ENCODE measurements at places on chromosomes 3 and 15. TPM values are rescaled to one million over a fixed set of nuclear protein-coding genes. Genes with fewer than 3 reads are reported as not detected.

DNA sequence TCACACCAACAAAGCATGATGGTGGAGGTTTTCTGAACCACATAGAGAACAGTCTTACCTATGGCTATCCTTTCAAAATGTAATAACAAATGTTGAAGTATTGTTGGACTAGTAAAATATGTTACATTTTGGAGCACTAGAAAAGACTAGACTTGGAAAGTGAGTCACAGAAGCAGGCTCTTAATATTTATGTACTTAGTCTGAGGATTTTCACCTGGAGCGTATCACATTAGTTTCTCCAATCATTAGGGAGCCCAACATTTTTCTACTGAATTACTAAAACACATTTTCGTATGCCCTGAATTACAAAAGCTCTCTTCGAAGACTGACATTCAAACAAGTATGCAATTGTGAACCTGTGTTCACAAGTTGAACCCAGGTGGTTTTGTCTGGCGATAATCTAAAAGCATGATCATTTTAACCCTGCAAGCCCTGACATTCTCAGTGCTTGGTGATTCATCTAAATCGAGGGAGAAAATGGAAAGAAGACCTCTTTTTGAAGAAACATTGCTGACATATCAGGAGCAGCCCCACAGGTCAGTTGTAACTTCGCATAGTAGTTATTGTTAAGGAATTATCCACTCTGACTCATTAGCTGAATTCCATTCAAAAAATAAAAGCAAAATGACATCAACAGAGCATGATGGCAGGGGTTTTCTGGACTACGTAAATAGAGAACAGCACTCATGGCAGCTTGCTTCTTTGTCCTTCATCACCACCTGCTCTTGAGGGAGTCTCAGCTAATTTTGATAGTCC, 679.8 kb upstream of the NECTIN3 start:
- peak; percentile 16 for DNase-seq

- DNase-seq: no peak
These were observed 8.6 kb downstream of the SEMA6D start for GRCh38 chr15:47725906-47726305.

- DNase-seq: no peak
These were observed 2.4 kb downstream of the CIB1 start for GRCh38 chr15:90231028-90232017.

DNA sequence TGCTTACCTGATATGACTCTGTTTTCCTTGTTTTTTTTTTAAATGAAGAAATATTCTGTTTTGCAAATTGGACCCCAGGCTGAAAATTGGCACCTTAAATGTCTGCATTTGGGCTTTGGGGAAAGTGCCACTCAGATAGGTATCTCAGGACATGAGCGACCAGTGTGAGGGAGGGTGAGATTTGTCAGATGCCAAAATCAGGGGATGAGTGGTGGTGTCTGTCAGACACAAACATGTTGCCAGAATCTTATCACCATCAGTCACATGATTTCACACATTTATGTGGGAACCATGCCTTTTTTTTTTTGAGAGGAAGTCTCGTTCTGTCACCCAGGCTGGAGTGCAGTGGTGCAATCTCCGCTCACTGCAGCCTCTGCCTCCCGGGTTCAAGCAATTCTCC, 75.6 kb upstream of the OSBPL11 start:
- DNase-seq: no peak

DNA sequence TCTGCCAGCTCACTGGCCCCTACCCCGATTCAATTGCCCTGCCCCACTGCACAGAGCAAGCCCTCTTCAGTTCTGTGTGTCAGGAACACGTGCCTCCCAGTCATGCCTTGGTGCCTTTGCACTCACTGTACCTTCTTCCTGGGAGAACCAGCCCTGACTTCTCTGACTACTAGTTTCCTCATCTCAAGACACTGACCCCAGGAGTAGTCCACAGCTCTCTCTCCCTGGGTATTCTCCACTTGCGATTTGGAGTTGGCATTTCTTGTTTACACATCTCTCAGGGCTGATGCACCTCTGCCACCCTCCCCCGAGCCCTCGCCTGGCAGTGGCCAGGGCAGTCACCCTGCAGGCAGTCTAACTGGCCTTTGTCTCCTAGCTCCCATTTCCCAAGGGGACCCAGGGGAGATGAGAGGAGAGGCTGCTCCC, 5.7 kb downstream of the CISH start:
- DNase-seq: no peak

DNA sequence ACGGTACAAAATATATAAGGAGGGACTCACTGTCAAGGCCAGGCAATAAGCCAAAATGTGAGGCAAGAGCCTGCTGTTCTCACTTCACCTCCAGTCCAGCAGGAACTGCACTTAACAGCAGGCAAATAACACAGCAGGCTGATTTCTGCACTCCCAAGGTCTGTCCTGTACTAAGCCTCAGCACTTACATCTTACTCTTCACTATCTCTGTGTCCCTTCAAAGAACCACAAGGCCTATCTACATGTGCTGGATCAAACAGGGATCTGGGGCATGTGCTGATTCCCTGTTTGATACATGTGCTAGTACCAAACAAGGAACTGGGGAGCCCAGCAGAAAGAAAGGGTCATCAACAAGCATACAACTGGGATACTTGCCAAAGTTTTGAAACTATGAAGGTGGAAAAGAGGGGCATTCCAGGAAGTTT, 22.2 kb downstream of the UACA start:
- peak; percentile 93 for DNase-seq

DNA sequence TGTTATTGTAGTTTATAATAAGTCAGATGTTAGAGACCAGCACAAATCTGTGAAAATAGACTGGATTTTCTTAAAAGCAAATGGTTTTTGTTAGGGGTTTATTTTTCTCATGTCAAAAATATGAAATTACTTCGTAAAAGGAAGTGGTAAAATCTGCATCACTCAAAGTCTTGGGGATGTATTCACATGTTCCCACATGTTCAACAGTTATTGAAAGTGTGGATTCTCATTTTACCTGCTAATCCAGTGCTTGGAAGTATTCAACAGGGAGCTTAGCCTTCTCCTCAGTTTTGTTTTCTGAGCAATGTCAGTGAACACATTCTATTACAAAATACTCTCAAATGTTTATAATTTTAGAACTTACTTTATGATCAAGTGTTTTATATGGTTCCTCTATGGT, 352.0 kb downstream of the SOX2 start:
- DNase-seq: no peak

DNA sequence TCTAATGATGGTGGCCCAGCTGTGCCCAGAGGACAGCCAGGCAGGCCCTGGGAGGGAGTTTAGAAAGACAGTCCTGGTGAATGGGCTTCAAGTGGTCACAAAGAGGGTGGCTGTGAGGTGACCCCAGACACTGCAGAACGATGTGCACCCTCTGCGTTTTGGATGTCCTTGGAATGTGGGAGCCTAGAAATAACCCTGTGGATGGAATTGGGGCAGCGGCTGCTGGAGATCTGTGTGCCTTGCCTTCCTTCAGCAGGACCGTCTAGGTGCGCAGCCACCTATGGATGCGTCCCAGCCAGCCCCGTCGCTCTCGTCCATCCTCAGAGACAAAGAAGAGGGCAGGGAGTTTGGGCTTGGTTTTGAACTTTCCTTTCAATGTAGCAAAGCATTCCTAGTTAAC, 46.5 kb downstream of the KLHL25 start:
- DNase-seq: no peak

GRCh38 chr3:123349201-123349535, 99.7 kb downstream of the ADCY5 start:
- DNase-seq: no peak

DNA sequence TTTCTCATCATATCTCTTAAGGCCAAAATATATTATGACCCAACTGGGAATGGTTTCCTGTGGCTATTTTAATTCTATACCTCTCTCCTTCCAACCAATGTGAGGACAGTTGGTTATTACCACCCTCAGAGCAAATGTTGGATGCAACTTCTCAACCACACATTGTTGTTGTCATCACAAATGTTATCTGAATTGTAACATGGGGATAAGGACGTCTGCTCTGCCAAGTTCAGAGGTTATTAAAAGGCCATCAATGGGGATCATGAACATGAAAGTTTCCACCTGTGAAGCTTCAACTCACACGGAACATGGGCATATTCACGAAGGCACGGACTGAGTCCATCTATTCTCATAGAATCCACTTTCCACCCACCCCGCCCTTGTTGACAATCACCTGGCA, 46.8 kb downstream of the MB21D2 start:
- DNase-seq: no peak

DNA sequence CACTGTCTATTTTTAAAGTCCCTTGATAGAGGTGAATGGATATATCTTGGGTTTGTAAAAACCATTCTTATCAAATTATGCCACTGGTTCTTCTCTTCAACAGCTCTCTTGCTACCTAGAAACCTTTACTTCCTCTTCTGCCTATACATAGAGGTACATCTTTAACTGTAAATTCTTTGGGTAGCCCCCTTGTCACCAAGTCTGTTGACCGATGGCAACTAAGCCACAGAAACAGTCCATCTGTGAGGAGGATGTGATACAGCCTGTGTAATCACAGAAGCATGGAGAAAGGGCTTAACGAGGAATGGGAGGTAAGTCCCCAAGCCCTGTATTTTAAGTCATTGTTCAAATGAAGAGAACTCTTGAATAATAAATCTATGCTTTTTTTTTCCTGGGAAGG, 246.5 kb upstream of the MDFIC2 start:
- no peak for DNase-seq

DNA sequence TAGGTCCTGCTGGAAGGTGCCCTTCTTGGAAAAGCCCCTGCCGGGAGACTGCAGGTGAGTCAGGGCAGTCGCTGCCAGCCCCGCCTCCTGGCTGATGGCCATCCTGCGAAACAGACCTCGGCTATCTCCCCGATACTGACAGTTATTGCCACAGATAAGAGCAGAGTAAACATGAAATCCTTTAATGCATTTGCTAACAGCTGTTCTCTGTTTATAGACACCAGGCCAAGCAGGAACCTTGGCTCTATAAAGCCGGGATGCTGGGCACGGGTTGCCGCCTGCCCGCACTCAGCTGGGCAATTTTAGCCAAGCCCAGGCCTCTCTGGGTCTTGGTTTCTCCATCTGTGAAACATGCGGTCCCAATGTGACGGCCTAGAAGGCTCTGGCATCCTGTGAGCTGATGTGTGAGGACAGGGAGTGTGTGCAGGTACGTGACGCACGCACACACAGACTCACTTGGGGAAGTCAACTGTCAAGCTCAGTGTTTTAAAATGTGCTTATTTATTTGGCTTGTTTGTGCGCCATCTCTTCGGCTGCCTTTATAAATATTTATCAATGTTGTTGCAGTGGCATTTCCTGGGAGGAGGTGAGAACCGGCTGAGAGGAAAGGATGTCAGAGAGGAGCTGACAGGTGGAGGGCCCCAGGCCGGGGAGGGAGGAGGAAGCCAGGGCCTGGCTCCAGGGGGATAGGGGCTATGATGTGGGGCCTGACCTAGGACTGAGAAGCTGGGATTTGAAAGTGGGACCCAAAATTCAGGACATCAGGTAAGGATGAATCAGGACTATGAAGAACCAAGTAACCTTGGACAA, 50.8 kb upstream of the PRR23E start:
- DNase-seq: no peak

Gene IQCF5
- total RNA-seq: not detected

Gene ACAN
- 3.3 TPM for total RNA-seq

Gene A4GNT
- total RNA-seq: not detected

Gene DAZL
- total RNA-seq: not detected

Data from fibroblast of the aortic adventitia (primary cell).